NAMALWA (cell line): ENCODE measurements at places on chromosomes 2 and 18.

DNA sequence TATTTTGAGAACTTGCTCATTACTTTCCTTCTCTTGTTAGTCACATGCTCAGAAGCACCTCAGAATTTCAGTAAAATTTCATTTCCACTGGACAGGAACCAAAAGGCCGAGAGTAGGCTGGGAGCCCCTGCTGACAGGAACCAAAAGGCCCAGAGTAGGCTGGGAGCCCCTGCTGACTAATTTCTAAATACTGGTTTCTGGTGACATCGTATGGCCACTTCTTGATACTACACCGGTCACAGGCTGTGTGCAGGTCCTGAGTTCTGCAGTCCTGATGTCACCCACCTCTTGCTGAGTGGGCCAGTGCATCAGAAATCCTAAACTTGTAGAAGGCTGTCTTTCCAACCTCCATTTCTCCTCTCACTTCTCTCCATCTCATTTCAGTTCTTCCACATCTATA is 17.7 kb upstream of the EN1 start:
- peak; percentile 75 for DNase-seq

DNA sequence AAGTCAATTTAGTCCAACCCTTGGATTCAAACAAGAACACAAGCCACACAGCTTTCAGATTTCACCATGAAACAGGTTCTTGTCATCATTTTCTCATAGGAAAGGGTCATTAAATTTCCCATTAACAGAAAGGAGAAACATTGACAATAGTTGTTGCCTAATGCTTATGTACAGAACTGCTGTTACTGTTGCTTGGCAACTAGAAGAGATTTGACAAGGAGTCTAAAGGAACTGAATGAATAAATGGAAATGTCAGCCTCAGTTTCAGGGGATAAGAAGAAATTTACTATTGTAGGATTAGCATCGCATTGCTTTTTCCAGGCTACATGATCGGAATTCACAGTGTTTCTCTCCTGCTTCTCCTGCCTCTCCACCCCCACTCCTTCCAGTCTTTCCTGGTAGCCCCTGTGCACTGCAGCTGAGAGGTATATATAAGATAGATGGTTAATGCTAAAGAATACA is 90.3 kb downstream of the SPATS2L start:
- no peak for DNase-seq

DNA sequence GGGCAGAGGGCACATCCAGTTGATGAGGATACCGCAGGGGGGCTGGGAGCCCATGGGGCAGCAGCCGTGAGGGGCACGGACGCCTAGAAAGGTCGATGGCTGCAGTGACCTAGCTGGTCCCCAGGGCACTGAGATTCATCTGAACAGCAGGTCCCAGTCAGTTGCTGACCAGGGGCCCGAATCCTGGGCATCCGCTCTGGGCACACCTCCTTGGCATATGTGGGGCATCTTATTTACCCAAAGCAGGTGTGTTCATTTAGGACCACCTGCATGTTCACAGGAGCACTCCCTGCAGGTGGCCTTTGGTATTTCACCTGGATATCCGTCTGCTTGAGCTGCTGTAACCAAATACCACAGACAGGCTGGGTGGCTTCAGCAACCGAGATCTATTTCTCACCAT is 72.0 kb upstream of the ODC1 start:
- peak; percentile 30 for DNase-seq

GRCh38 chr2:141889788-141890187 is 241.0 kb downstream of the LRP1B start:
- DNase-seq, result no peak

- no peak for DNase-seq
These were observed 39.5 kb upstream of the MCFD2 start for GRCh38 chr2:46954951-46955571.

DNA sequence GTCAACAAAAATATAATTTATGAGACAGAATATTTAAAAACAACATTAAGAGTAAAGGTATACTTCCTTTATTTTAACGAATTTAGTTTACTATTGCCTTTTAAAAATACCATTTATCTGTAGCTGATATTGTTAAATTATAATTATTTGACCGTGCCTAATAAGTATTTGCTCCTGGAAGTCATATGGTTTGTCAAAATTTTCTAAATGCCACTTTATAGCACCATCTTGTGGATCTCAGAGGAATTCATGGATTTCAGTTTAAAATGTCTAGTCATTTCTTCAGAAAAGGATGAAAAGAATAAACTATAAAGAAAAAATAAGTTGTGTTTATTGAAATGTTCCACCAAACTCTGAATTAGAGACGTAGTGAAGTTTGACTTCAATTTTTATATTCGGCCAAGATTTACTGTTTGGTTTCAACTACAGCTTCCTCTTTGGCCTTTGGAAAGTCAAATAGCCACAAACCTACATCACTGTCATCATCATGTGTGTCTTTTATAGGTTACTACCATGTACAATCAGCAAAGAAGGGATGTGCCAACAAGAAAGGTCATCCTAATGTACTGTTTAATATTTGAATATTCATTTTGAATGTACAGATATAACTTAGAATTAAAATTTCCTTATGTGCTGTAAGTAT is 10.3 kb upstream of the FTCDNL1 start:
- DNase-seq, result peak; percentile 55

DNA sequence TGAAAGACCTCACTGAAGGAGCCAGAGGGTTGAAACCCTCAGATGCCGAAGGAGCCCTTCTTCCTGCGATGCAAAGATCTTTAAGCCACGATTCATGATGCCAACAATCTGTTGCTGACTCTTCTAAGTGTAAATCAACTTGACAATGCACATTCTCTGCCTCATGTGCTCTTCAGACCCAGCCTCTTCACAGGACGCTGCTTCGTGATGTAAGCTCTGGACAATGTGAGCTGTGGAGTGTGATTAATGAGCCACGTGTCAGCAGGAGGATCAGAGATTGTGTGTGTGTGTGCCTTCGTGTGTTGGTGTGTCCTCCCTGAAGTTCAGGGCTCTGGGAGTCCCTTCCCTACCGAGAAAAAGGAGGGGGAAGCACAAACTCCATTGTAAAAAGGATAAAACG is 26.5 kb upstream of the TWIST2 start:
- no peak for DNase-seq

- DNase-seq, result no peak
These were observed 2.9 kb upstream of the EML6 start for GRCh38 chr2:54720563-54720962.

DNA sequence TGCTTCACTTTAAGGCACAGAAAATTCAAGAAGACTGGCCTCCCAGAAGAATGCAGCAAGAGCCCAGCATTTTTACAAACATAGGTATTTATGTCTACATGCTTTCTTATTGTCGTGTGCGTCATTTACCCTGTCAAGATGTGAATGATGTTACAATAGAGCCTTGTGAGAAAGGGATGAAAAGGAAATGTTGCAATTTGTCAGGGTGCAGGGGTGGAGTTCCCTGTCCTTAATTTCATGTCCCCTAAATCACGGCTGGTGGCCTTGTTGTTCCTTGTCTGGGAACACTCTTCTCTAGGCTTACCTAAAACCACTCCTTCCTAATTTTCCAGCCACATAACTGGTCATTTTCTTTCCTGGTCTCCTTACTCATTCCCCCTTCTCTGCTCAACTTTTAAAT is 194.2 kb downstream of the TXNL1 start:
- no peak for DNase-seq

GRCh38 chr2:169225906-169226305 is 136.4 kb downstream of the LRP2 start:
- no peak for DNase-seq
